ENCODE measurements at places on chromosomes 11 and 22.

DNA sequence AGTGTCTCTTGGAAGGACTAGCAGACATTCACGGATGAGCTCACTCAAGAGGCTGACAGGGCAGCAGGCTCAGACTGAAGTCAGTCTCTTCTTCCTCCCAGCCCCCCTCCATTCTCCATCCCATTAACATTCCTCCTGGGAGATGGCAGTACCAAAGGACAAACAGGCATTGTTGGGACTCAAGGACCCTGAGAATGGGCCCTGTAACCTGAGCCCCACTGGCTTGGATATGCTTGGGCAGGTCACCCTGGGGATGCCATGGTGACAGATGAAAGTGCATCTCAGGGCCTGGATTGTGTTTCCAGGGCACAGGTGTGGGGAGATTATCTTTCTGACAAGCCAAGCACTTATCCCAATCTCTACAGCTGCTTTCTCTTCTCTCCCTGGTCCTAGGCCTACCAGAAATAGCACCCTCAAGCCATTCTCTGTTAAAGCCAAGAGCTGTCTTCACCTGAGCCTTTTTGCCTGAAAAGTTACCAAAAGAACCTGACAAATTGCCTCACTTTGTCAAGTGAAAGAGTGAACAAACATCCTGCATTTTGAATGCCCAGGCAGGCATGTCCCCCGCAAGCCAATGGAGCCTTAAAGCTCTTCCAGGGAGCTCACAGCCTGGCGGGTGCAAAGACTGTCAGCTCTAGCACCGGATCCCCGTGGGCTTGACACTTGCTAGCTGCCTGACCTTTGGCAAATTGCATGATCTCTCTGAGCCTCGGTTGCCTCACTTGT, 366.0 kb upstream of the NARS2 start:
- no peak overlapping the region for H3K4me3 ChIP-seq
- H3K4me1 ChIP-seq = no peaks in the 10 kb centered on the region
- no peaks in the 10 kb centered on the region for H3K27me3 ChIP-seq
- H3K36me3 ChIP-seq = peaks cover under 1% of the 10 kb centered on the region
- H3K27ac ChIP-seq = no peak overlapping the region
- no peak for DNase-seq

DNA sequence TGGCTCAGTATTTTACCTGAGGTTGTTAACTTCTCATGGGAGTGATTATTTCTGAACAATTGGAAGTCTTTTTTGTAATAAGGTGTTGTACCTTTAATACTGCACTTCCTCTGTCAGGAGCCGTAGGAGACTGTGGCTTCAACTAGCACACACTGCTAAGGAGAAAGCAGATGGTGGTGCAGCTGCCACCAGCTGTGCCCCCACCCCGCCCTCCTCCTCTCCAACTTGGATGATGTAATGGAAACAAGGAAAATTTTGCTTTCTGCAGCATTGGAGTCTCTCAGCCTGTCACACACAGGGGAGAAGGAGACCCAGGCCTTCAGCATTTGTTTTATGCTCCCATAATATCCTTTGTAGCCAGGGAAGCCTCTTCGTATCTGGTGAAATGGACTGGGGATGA, 91.2 kb downstream of the TEAD1 start:
- no peak overlapping the region for H3K4me3 ChIP-seq
- H3K27me3 ChIP-seq = no peaks in the 10 kb centered on the region
- H3K4me1 ChIP-seq = peaks cover 35% of the 10 kb centered on the region
- peaks cover 15% of the 10 kb centered on the region for H3K36me3 ChIP-seq

DNA sequence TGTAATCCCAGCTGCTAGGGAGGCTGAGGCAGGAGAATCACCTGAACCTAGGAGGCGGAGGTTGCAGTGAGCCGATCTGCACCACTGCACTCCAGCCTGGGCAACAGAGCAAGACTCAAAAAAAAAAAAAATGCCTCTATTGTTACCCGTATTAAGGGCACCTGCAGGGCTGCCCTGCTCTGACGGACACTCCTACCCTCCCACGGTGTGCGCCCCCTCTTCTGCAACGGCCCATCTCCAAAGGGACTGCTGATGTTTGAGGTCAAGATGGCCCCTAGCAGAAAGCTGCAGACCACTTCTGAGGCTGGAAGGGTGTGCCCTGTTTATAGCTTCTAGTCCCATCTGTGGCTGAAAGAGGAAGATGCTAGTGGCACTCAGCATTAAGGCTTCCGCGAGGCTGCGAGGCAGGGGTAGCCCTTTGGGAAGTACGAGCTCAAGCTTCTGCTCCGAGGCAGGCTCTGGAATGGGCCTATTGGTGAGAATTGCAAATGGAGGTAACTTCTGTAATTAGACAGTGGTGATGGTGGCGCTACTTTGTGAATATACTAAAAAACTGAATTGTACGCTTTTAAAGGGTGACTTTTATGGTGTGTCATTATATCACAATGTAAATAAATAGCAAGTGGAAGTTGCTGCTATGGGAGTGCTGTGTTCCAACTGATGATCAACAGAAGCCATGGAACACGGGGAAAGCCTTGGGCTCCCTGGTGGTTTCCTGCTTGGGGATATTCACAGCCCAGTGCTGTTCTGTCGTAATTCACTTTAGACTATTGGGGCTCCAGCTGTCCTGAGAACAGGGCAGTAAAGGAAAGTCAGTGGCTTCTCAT, 24.3 kb downstream of the ARFGAP2 start:
- no peak overlapping the region for H3K27ac ChIP-seq
- no peak for DNase-seq
- no peak overlapping the region for H3K4me3 ChIP-seq

- no peaks in the 10 kb centered on the region for H3K27me3 ChIP-seq
- no peak overlapping the region for H3K4me3 ChIP-seq
- H3K36me3 ChIP-seq = no peaks in the 10 kb centered on the region
Measured at GRCh38 chr11:15893080-15893492, 463.3 kb downstream of the SOX6 start.

DNA sequence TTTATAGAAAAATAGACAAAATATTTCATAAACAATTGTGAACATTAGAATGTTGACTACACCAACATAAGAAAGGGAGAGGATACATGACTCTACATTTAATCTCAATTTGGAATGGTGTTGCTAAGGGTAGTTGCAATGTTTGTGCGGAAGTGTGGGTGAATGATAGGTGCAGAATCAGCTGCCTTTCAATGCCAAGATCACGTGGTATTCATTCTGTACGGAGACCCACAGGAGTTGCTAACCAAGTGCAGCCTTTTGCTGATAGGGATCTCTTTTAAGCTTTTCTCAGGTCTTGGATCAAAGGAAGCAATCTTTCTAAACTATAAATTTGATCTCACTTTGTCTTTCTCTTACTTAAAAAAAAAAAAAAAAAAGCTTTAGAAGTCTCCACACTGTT, 29.8 kb upstream of the CTSC start:
- no peaks in the 10 kb centered on the region for H3K36me3 ChIP-seq
- DNase-seq = no peak
- no peak overlapping the region for H3K27ac ChIP-seq
- H3K27me3 ChIP-seq = no peaks in the 10 kb centered on the region
- H3K4me1 ChIP-seq = peaks cover 13% of the 10 kb centered on the region

DNA sequence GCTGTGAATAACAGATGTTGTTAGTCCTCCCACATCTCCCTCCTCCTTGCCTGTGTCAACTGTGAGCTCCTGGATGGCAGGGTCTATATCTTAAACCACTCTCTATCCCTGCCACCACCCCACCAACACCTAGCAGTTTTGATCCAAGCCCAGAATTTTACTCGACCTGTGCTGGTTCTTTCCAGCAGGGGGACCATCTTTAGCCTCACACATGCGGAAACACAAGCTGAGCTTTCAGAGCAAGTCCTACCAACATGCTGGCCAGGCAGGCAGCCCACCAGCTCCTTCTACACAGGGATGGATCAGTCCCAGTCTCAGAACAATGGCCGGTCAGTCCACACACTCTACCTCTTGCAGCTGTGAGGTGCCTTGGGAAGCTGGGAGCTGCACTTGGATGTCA, 231.5 kb downstream of the NXPE2 start:
- no peaks in the 10 kb centered on the region for H3K4me1 ChIP-seq
- no peak overlapping the region for H3K4me3 ChIP-seq

GRCh38 chr22:39349506-39349966, 255 bp upstream of the SYNGR1 start:
- peak overlapping the region; percentile 75 for H3K4me3 ChIP-seq
- no peaks in the 10 kb centered on the region for H3K36me3 ChIP-seq
- no peak overlapping the region for H3K27ac ChIP-seq
- no peaks in the 10 kb centered on the region for H3K27me3 ChIP-seq
- peak; percentile 3 for DNase-seq
- H3K4me1 ChIP-seq = 0 out of 2 replicates have a peak, but pooled peaks cover 3% of the 10 kb centered on the region

DNA sequence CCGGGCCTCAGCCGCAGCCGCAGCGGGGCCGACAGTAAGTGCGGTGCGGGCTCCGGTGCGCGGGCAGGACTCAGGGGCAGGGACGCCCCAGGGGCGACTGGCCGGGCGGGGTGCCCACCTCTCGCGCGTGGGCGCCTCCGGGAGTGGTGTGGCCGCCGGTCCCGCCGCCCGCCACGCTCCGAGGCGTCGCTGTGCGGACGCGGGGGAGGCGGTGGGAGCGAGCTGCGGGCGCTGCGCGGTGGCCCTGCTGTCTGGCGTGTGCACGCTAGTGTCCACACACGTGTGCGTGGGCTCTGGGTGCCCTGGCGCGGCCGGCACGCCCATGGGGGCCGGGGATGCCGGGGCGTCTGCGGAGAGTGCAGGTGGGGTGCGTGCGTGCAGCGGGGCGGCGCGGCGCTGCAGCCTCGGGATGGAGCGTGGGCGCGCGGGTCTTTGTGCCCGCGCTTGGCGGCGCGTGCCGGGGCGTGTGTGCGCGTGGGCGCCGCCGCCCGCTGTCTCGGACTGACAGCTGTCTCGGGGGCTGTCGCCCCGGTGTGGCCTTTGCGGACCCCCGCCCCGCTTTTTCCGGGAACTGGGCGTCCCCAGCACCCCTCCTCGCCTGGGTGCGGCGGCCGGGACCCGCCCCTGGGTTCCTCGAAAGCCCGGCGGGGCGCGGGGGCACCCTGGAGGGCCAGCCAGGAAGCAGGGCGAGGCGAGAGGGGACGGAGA, 804 bp downstream of the KCNK4 start:
- no peak overlapping the region for H3K27ac ChIP-seq
- DNase-seq = no peak
- H3K4me1 ChIP-seq = peaks cover 8% of the 10 kb centered on the region
- peaks cover 20% of the 10 kb centered on the region for H3K27me3 ChIP-seq
- H3K36me3 ChIP-seq = no peaks in the 10 kb centered on the region
- H3K4me3 ChIP-seq = peak overlapping the region; percentile 56

- no peaks in the 10 kb centered on the region for H3K36me3 ChIP-seq
- H3K4me1 ChIP-seq = no peaks in the 10 kb centered on the region
- H3K4me3 ChIP-seq = no peak overlapping the region
- no peaks in the 10 kb centered on the region for H3K27me3 ChIP-seq
- H3K27ac ChIP-seq = no peak overlapping the region
Measured at GRCh38 chr11:25939691-25940090, 392.2 kb upstream of the ANO3 start.

DNA sequence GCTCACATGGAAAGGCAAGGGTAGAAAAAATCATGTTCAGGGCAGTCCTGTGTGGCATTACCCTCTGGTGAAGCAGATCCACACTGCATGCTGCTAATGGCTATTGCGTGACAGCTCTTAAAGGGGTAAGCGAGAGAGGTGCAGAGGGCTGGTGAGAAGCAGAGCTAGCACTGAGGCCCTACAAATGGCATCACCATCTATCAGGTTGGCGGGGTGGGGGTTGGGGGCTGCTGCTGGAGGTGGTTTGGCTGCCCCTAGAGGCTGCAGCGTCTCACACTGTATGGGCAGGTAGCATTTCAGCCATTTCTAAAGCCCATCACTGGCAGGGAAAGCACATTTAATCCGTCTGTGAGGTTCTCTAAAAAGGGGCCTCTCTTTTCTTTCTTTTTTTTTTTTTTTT, 16.9 kb upstream of the TMA7B start:
- no peak overlapping the region for H3K27ac ChIP-seq
- H3K4me1 ChIP-seq = no peaks in the 10 kb centered on the region
- H3K4me3 ChIP-seq = no peak overlapping the region
- H3K27me3 ChIP-seq = peaks cover 4% of the 10 kb centered on the region
- peak; percentile 6 for DNase-seq

DNA sequence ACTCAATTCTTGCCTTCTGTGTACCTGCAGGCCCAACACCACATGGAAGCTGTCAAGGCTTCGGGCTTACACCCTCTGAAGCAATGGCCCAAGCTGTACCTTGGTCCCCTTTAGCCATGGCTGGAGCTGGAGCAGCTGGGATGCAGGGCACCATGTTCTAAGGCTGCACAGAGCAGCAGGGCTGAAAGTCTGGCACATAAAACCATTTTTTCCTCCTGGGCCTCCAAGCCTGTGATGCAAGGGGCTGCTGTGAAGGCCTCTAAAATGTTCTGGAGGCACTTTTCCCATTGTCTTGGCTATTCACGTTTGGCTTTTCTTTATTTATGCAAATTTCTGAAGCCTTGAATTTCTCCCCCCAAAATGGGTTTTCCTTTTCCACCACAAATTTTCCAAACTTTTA, 102.1 kb upstream of the SLC5A12 start:
- H3K27me3 ChIP-seq = no peaks in the 10 kb centered on the region
- no peaks in the 10 kb centered on the region for H3K4me1 ChIP-seq
- no peak for DNase-seq

DNA sequence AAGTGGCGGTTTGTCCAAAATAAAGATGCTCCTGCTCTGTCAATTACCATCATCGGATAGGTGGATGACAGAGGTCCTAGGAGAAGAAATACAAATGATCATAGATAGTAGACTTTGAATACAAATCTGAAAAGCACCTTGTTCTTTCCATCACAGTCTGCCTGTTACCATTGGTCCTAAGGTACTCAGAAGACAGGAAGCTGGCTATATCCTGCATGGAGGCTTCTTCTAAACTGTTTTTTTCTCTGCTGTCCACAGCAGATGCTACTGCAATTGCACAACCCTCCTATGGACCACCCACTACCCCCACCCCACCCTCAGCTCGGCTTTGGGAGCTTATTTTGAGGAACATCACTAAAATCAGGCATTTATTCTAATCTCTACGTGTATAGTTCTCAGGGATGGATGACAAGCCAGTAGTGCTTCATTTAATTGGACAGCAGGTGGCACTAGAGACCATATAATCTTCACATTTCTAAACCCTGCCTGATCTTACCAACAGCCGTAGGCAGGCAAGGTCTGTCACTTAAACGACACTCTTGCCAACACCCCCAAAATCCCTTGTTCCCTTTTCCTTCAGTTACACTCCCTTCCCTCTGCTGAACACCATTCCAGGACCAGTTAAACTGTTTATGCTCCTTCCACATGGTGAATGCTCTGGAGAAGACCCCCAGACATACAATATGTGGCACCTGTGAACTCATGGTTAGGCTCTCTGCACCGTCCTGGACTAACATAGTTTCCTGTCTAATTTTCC, 6.6 kb upstream of the PTS start:
- peaks cover 33% of the 10 kb centered on the region for H3K4me1 ChIP-seq
- DNase-seq = peak; percentile 88
- H3K27me3 ChIP-seq = no peaks in the 10 kb centered on the region
- H3K27ac ChIP-seq = no peak overlapping the region

GRCh38 chr11:14253840-14254239, 105.1 kb downstream of the RRAS2 start:
- no peak overlapping the region for H3K27ac ChIP-seq
- H3K4me3 ChIP-seq = no peak overlapping the region
- H3K27me3 ChIP-seq = no peaks in the 10 kb centered on the region
- no peak for DNase-seq
- H3K36me3 ChIP-seq = no peaks in the 10 kb centered on the region
- H3K4me1 ChIP-seq = peaks cover 19% of the 10 kb centered on the region
